ENCODE measurements at places on chromosomes 4 and X. TPM values are rescaled to one million over a fixed set of nuclear protein-coding genes. Genes with fewer than 3 reads are reported as not detected.

BGN gene
- polyA plus RNA-seq, result not detected

DNA sequence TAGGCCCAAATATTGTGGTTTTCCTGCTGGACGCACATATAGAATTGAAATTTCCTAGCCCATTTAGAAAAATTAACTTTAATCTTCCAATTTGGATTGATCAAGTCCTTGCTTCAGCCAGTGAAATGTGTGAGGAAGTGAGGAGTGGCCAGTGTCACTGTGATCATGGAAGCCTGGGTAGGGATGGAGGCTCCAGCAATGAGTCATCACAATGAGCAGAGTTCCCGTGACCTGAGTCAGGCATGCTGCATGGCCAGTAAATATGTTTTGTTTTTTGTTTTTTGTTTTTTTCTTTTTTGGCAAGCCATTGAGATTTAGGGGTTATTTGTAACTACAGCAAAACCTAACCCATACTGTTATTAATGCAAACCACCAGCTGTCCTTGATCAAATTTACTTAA is 52.1 kb downstream of the IDS start:
- peaks cover 4% of the 10 kb centered on the region for H3K27me3 ChIP-seq
- H3K27ac ChIP-seq, result no peak overlapping the region
- no peak overlapping the region for H3K4me3 ChIP-seq
- peaks cover 2% of the 10 kb centered on the region for H3K4me1 ChIP-seq
- H3K36me3 ChIP-seq, result no peaks in the 10 kb centered on the region
- no peak for DNase-seq

USP26 gene
- not detected for polyA plus RNA-seq

DNA sequence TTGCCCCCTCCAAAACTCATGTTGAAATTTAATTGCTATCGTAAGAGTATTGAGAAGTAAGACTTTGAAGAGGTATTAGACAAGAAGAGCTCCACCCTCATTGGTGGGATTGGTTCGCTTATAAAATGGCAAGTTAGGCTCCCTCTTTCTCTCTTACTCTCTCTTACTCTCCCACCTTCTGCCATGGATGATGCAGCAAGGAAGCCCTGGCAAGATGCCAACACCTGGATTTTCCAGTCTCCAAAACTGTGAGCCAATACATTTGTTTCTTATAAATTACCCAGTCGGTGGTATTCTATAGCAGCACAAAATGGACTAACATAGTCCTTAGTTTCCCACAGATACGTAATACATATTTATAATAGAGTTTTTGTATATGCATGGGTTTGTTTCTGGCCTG is 119.4 kb downstream of the DDIT4L start:
- peaks cover 4% of the 10 kb centered on the region for H3K36me3 ChIP-seq
- no peaks in the 10 kb centered on the region for H3K4me1 ChIP-seq
- no peak for DNase-seq

GRCh38 chrX:78708262-78708661 is 39.3 kb upstream of the LPAR4 start:
- no peak overlapping the region for H3K27ac ChIP-seq
- no peak overlapping the region for H3K4me3 ChIP-seq
- no peaks in the 10 kb centered on the region for H3K27me3 ChIP-seq
- H3K4me1 ChIP-seq, result no peaks in the 10 kb centered on the region
- H3K36me3 ChIP-seq, result no peaks in the 10 kb centered on the region
- no peak for DNase-seq

GRCh38 chrX:76454456-76454927 is 27.0 kb downstream of the MAGEE1 start:
- no peak overlapping the region for H3K27ac ChIP-seq
- H3K27me3 ChIP-seq, result peaks cover 5% of the 10 kb centered on the region
- peak; percentile 35 for DNase-seq
- no peaks in the 10 kb centered on the region for H3K36me3 ChIP-seq
- H3K4me3 ChIP-seq, result no peak overlapping the region
- H3K4me1 ChIP-seq, result peaks cover 5% of the 10 kb centered on the region

TCEAL8 gene
- 105 TPM for polyA plus RNA-seq

CPE gene
- not detected for polyA plus RNA-seq

DNA sequence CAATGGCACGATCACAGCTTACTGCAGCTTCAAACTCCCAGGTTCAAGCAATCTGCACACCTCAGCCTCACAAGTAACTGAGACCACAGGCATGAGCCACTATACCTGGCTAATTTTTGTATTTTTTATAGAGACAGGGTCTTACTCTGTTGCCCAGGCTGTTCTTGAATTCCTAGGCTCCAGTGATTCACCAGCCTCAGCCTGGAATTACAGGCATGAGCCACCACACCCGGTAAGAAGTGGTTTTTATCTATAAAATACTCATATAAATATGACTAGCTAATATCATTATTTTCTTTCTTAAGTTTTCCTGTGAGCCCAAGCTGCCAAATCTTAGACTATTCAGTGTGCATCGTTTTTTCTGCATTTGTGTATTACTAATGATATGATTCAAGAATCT is 4.4 kb downstream of the SCFD2 start:
- H3K27me3 ChIP-seq, result peaks cover 11% of the 10 kb centered on the region
- no peak overlapping the region for H3K4me3 ChIP-seq
- H3K36me3 ChIP-seq, result no peaks in the 10 kb centered on the region
- H3K27ac ChIP-seq, result no peak overlapping the region

- peaks cover 9% of the 10 kb centered on the region for H3K36me3 ChIP-seq
- no peak overlapping the region for H3K4me3 ChIP-seq
- no peaks in the 10 kb centered on the region for H3K4me1 ChIP-seq
- DNase-seq, result no peak
- H3K27me3 ChIP-seq, result no peaks in the 10 kb centered on the region
Measured at GRCh38 chrX:19911784-19912183, 24.4 kb upstream of the SH3KBP1 start.

DNA sequence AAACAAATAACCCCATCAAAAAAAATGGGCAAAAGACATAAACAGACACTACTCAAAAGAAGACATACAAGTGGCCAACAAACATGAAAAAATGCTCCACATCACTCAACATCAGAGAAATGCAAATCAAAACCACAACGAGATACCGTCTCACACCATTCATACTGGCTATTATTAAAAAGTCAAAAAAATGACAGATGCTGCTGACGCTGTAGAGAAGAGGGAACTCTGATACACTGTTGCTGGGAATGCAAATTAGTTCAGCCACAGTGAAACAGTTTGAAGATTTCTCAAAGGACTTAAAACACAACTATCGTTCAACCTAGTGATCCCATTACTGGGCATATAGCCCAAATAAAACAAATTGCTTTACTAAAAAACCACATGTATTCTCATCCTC is 671.2 kb upstream of the FTHL17 start:
- no peak for DNase-seq
- no peak overlapping the region for H3K27ac ChIP-seq
- H3K4me1 ChIP-seq, result no peaks in the 10 kb centered on the region
- H3K27me3 ChIP-seq, result no peaks in the 10 kb centered on the region

GRCh38 chr4:165627128-165627527 is 245.9 kb upstream of the TLL1 start:
- no peak for DNase-seq
- no peak overlapping the region for H3K4me3 ChIP-seq
- no peaks in the 10 kb centered on the region for H3K36me3 ChIP-seq
- no peak overlapping the region for H3K27ac ChIP-seq

MUC7 gene
- polyA plus RNA-seq, result not detected

DNA sequence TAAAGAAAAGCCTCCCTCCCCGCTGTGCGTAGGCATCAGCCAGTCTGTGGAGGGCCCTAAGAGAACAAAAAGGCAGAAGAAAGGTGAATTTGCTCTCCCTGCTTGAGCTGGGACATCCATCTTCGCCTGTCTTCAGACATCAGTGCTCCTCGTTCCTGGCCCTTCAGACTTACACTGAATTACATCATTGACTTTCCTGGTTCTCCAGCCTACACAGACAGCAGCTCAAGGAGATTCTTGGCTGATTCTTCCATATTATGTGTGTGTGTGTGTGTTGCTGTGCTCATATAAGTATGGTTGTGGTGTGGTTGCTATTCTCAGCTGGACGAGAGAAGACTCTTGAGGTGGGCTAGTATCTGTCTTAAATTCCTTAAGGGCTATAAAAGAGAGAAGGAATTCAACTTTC is 35.5 kb upstream of the CD99L2 start:
- H3K27ac ChIP-seq, result no peak overlapping the region
- no peak overlapping the region for H3K4me3 ChIP-seq
- H3K36me3 ChIP-seq, result no peaks in the 10 kb centered on the region
- H3K27me3 ChIP-seq, result peaks cover 6% of the 10 kb centered on the region
- no peaks in the 10 kb centered on the region for H3K4me1 ChIP-seq

- no peak overlapping the region for H3K4me3 ChIP-seq
- H3K27me3 ChIP-seq, result no peaks in the 10 kb centered on the region
- no peaks in the 10 kb centered on the region for H3K4me1 ChIP-seq
- H3K27ac ChIP-seq, result no peak overlapping the region
- DNase-seq, result no peak
Measured at GRCh38 chr4:185716141-185716551, 95.8 kb downstream of the SORBS2 start.

GRCh38 chr4:184471881-184472613 is 2.3 kb downstream of the IRF2 start:
- H3K27me3 ChIP-seq, result peaks cover 26% of the 10 kb centered on the region
- DNase-seq, result peak; percentile 23
- H3K36me3 ChIP-seq, result no peaks in the 10 kb centered on the region
- H3K4me3 ChIP-seq, result peak overlapping the region; percentile 92

GRCh38 chr4:115234405-115235093 is 121.1 kb upstream of the NDST4 start:
- H3K27me3 ChIP-seq, result peaks cover 3% of the 10 kb centered on the region
- H3K27ac ChIP-seq, result no peak overlapping the region
- DNase-seq, result peak; percentile 29
- H3K36me3 ChIP-seq, result no peaks in the 10 kb centered on the region
- H3K4me3 ChIP-seq, result no peak overlapping the region

DNA sequence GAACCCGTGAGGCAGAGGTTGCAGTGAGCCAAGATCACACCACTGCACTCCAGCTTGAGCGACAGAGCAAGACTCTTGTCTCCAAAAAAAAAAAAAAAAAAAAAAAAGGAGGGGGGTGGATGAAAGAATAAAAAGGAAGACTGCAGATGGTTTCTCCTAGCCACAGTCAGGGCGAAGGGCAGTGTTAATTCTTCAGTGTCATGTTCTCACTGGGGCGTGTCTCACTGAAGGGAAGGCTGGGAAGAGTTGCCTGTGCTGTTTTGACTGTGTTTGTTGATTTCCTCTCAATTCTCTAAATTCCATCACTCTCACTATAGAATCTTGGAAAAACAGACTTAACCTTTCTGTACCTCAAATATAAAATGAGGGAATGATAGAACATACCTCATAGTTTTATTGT is 71.6 kb upstream of the DHX15 start:
- H3K4me3 ChIP-seq, result no peak overlapping the region
- peaks cover 16% of the 10 kb centered on the region for H3K4me1 ChIP-seq
- H3K27ac ChIP-seq, result no peak overlapping the region
- peaks cover 18% of the 10 kb centered on the region for H3K27me3 ChIP-seq

DNA sequence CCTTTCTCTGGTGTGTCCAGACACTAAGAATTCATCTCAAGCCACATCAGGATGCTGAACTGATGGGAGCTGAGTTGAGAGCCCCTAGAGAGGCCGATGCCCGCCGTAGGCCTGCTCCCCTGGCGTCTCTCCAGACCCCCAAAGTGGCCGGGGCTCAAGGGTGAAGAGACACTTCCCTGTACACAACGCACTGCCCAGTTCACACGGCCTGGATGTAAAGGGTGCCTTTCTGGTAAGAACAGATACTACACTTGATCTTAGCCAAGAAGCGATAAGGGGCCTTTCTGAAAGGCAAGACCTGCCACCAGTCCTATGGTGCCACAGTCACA is 5.1 kb upstream of the TREX2 start:
- H3K27ac ChIP-seq, result no peak overlapping the region
- no peaks in the 10 kb centered on the region for H3K4me1 ChIP-seq
- H3K27me3 ChIP-seq, result peaks cover 3% of the 10 kb centered on the region
- DNase-seq, result no peak

DNA sequence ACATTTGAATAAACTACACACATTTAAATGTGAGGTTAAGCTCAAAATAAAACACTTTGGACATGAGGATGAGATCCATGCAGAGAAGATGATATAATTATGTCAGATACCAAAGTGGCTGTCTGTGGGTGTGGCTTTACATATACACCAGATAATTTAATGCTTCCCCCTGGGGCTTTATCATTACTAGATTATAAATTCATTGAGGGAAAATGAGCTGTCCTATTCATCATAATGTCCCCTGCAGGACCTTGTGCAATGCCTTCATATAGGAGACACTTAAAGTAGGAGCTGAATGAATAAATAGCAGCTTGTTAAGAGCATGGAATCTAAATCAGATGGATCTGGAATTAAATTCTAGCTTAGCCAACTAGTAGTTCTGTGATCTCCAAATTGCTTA is 49.7 kb downstream of the OTC start:
- no peak overlapping the region for H3K4me3 ChIP-seq
- DNase-seq, result no peak
- no peak overlapping the region for H3K27ac ChIP-seq
- H3K4me1 ChIP-seq, result no peaks in the 10 kb centered on the region
- no peaks in the 10 kb centered on the region for H3K27me3 ChIP-seq
- H3K36me3 ChIP-seq, result no peaks in the 10 kb centered on the region

DNA sequence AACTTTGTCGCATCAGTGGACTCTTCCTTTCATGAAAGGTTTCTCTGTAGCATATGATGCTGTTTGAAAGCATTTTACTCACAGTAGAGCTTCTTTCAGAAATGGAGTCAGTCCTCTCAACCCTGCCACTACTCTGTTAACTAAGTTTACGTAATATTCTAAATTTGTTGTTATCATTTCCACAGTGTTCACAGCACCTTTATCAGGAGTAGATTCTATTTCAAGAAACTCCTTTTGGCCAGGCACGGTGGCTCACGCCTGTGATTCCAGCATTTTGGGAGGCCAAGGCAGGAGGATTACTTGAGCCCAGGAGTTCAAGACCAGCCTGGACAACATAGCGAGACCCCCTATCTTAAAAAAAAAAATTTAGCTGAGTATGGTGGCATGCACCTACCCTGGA is 90.0 kb downstream of the KDM6A start:
- no peaks in the 10 kb centered on the region for H3K36me3 ChIP-seq
- H3K4me3 ChIP-seq, result peak overlapping the region; percentile 48
- H3K27me3 ChIP-seq, result no peaks in the 10 kb centered on the region
- peak overlapping the region; percentile 64 for H3K27ac ChIP-seq

Measured in immature natural killer cell (primary cell).